T47D (cell line): ENCODE measurements at places on chromosomes 6 and 20.

DNA sequence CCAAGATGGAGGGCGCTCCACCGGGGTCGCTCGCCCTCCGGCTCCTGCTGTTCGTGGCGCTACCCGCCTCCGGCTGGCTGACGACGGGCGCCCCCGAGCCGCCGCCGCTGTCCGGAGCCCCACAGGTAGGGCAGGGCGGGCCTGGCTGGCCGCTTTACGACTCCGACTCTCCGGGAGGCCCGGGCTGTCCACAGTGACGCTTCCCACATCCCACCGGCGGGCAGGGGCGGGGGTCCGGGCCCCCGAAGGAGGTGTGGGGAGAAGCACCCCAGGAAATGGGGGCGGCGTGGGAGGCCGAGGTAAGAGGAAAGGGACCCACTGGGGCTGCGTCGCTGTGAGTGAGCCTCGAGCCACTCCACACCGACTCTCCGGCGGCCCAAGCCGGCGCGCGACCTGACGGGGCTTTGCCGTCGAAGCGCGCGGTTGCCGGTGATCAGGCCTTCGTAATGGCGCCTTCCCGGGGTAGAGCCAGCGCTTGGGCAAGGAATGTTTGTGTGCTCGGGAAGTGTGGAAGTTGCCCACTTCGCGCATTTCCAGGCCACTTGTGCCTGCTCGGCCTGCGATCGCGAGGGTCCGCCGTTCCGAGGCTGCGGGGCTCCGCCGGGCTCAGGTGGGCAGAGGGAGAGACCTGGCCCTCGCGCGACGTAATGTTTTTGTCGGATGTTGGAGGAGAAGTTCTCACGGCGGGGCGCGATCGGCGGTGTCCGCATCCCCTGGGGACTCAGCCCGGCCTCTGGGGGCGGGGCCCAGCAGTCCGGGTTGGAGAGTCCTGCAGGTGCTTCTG, 427 bp downstream of the GINM1 start:
- DNase-seq: peak; percentile 16

GRCh38 chr6:39060467-39061160, 12.0 kb downstream of the GLP1R start:
- DNase-seq: no peak

DNA sequence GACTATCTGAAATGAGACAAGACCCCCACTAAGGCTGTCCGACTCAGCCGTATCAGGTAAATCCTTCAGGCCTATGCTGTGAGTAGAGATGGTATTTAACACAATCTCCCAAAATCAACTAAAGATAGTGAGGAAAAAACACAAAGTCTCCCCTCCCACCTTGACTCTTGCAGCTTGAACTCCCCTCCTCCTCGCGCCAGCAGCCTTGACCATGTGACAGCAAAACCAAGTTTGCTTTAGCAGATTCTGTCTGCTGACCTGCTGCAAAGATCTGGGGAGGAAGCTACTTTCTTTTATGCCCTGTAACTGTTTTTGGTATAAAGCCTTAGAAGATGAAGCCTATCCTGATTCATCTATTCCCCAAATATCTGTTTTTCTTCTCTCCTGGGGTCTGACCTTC, 509.5 kb downstream of the CDH26 start:
- no peak for DNase-seq

DNA sequence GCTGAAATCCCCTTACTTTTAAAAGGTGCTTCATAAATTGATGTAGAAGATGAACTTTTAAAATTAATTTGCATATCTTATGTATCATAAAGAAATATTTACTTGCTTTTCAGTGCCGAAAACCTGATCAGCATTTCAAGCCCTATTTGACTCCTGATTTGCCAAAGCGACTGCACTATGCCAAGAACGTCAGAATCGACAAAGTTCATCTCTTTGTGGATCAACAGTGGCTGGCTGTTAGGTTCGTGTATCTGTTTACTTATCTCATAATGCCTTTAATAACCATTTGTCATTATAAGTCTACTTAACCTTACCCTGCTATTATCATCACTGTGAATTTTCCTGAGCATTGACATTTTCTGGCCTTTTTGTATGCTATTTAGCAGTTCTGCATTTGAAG, 7.8 kb downstream of the OR2A4 start:
- DNase-seq: no peak

- DNase-seq: no peak
Measured at GRCh38 chr6:49255335-49255734, 207.7 kb downstream of the MMUT start.

DNA sequence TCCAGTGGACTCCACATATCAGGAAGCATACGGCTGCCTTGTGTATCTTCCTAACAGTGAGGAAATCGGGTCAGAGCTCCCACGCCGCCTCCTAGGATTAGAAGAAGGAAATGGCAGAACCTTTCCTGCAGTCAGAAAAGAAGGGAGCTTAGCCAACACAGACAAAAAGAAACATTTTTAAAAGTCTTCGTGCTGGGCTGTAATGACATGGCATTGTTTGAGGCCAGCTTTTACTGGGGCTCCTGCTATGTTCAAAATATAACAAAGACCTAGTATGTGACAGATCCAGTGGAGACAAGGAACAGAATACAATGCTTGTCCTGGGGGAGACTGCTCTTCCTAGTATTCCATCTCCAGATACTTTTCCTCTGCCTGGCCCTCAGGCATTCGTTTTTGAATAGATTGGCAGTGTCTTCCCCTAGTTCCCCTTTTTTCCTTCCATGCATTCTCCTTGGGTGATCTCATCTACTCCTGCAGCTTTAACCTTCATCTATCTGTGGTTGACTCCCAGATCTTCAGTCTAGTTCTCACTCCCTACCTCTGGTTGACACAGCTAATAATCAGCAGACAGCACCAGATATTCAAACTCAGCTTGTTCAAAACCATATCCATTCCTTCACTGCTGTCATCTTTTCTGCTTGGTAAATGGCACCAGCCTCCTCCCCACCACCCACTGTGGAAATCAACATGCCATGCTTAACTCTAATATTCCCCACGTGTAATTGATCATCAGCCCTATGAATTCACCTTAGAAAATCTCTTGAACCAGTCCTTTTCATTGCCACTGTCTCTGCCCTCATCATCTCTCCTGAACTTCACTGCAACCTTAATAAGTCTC, 94.5 kb upstream of the VSTM2L start:
- DNase-seq: no peak

GRCh38 chr20:20864351-20865096, 152.1 kb upstream of the RALGAPA2 start:
- peak; percentile 55 for DNase-seq

DNA sequence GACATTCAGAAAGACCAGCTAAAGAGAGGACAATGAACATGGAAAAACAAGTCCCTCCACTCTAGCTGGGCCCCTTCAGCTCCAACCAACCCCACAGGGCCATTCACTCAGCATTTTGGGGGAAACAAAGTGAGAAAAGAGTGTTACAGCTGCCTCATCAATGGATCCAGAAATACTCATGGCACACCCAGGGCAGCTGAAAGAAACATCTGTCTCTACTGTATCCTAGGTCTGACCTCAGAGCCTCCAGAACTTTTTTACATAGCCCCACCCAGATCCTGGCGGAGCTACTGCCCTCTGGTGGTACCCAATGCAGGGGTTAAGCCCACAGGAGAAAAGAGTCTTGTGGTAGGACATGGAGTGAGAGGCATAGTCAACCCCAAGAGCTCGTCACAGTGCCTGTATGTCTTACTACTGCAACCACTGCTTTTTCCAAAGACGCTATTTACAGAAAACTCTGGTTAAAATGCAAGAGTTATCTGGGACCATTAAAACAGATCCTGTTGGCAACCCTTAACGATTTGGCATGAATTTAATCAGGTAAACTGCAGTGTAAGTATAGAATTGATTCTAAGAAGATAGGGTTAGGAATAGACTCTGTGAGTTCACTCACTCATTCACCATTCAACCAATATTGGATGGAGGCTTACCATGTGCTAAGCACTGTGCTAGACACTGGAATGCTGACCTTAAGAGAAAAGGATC, 37.4 kb upstream of the FAM83C start:
- DNase-seq: peak; percentile 50

DNA sequence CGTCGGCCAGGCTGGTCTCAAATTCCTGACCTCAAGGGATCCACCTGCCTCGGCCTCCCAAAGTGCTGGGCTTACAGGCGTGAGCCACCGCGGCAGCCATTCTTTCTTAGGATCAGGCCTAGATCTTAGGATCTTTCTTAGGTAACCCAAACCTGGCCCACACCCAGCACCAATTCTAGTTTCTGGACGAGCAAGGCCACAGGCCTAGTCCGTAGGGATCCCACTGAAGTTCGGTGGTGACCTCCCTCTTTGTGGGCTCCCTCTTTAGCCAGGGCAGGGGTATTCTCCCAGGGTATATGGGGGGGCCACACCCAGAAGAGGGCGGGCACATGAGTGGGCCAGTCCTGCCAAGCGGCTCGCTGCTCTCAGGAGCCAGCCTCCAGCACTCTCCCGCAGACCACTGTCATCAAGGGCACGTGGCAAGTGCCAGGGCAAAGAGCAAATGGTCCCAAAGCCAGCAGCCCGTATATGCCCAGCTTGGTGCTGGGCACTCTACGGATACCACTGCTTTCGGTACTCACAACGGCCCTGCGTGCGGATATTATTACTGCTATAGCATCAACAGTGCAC, 6.5 kb downstream of the PXDC1 start:
- no peak for DNase-seq

GRCh38 chr20:60266177-60266823, 308.1 kb downstream of the CDH26 start:
- no peak for DNase-seq
